ENCODE measurements at places on chromosomes 6 and 20.

GRCh38 chr6:109318328-109318876 is 63.9 kb downstream of the CD164 start:
- DNase-seq: no peak

DNA sequence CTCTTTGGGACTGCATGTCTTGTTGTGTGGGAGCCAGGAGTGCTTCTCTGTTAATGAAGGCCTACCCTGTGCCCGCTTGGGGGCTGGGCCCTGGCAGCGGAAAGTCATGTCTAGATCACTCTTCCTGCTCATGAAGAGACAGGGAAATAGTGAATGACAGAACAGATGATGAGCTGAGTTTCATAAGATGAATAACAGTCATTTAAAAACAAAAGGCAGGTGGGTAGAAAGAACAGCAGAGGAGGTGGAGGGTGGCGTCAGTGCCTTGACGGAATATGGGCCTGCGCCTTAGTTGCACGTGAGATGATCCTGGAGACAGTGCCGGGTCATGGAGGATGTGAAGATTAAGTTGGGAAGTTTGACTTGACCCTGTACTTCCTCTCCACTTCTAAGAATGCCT is 85.5 kb downstream of the ARID1B start:
- peak; percentile 7 for DNase-seq

GRCh38 chr6:111012143-111012452 is 30.3 kb downstream of the RPF2 start:
- no peak for DNase-seq

DNA sequence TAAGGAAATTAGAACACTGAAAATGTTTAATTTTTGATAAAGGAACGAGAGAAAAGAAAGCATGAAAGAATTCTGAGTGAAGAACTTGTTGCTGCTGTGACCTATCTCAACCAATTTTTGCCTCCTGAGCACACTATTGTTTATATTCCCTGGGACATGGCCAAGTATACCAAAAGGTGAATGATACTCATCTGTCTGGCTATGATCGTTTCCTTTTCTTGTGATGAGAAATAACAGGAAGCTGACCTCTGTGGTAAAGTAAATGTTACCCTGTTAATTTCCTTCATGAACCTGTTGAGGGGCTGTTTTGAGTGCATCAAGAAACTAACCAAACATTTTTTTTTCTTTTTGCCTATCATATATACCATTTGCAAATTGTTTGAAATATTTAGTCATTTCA is 69.1 kb downstream of the FIG4 start:
- no peak for DNase-seq

GRCh38 chr6:27176096-27176495 is 71.4 kb upstream of the PRSS16 start:
- DNase-seq: no peak

- DNase-seq: no peak
These were observed 53.6 kb upstream of the AGPAT4 start for GRCh38 chr6:161327360-161327953.

DNA sequence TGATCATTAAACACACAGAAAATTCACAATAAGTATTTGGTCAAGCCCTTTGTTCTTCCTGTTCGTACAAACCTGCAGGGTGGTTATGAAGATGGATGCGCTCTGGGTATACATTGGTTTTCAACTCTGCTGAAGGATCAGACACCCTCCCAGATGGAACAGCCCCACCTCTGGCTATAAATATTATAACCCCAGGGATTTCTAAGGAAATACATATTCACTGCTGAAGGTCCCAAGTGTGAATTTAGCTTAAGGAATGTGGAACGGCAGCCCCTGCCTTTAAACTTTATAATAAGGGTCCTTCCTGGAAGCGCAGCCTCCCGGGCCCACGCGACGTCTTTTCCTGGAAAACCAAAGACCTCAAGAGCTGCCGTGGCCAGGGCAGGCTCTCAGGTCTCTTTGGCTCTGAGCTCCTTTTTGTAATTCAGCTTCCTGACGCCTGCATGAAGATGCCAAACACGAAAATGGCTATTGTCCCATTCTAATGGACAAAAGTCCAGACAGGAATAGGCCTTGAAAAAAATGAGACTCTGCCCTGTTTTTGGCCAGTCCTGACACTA is 172.4 kb upstream of the SSTR4 start:
- no peak for DNase-seq

DNA sequence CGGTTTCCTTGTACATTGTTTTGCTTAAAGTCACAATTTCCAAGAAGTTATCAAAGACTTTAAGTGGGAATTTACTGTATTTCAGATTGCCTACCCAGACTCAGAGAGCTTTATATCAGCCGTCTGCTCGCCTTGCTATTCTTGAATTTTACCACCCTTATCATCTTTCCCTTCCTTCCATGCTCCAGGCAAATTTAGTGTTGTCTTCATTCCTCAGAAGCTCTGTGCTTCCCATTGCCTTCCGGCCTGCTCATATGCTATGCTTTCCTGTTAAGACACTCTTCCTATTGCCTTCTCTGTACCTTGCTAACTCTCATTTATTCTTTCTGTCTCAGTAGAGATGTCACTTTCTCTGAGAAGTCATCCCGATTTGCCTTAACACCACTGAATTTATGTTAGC is 52.1 kb downstream of the CD2AP start:
- no peak for DNase-seq

DNA sequence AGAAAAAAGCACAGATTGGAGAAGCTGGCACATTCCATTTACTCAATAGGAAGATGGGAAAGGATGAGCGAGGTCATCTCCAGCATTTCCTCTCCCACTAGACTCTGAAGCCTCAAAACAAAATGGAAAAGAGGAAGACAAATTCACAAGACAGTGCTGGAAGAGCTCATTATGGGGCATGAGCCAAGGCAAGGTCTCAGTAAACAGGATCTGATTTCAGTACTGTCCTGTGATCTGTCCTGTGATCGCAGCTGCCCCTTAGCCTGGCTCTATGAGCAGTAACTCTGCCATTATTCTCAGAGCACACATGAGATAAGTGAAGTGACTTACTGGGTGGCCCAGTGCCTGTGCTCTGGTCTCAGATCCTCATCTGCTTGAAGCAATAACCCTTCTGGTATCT is 68.1 kb upstream of the SLC4A11 start:
- DNase-seq: no peak

- no peak for DNase-seq
These were observed 11.3 kb downstream of the NOX3 start for GRCh38 chr6:155444120-155444917.
